ENCODE measurements at places on chromosomes 16 and 17.

DNA sequence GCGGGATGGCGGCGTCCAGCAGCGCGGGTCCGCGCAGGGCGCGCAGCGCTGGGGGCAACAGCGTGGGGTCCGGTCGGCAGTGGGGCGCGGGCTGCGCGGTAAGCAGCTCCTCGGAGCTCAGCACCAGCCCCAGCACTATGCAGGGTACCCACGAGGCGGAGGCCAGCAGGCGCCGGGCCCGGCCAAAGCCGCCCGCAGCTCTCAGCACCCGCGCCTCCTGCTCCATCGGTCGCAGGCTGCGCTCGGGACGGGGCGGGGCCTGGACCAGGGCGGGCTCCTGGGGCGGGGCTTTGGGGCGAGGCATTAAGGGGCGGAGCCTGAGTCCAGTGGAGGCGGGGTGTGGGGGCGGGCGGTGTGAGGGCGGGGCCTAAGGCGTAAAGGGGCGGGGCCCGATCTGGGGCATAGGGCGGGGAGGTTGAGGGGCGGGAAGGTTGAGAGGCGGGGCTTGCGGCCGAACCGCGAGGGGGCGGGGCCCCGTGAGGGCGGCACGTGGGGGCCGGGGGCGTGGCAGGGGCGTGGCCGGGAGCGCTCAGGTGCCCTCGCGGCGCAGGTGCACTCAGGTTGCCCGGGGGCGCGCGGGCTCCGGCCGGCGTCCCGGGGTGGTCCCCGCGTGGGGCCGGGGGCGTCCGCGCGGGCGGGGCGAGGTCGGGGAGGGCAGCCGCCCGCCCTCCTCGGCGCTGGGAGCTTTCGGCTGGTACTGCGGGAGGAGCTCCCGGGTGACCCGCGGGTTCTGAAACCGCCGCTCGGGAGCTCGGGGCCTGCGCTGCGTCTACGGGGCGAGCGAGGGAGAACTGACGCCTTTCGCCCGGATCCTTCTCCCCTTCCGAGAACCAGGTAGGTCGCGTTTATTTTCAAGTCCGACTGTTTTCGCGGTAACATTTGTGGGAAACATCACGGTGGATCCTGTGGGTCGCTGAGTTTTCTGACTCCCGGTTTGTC lies 1.4 kb upstream of the SLC22A31 start:
- no peak for DNase-seq

- no peak for DNase-seq
These were observed at the start of gene SYNGR2 for GRCh38 chr17:78168242-78168902. Gene SYNGR2, plus strand, starts transcription at chr17:78168581. Its CDS starts 36 bp downstream, at chr17:78168617.

GRCh38 chr16:24580665-24581064 lies 41.3 kb downstream of the RBBP6 start:
- no peak for DNase-seq

DNA sequence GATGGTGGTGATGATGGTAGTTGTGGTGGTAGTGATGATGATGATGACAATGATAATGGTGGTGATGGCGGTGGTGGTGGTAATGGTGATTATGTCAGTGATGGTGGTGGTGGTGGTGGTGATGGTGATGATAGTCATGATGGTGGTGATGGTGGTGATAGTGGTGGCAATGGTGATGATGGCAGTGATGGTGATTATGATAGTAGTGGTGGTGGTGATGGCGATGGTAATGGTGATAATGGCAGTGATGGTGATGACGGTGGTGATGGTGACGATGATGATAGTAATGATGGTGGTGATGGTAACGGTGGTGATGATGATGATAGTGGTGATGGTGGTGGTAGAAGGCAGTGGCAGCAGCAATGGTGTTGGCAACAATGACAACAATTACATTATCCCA lies 55.3 kb downstream of the RBFOX3 start:
- no peak for DNase-seq

DNA sequence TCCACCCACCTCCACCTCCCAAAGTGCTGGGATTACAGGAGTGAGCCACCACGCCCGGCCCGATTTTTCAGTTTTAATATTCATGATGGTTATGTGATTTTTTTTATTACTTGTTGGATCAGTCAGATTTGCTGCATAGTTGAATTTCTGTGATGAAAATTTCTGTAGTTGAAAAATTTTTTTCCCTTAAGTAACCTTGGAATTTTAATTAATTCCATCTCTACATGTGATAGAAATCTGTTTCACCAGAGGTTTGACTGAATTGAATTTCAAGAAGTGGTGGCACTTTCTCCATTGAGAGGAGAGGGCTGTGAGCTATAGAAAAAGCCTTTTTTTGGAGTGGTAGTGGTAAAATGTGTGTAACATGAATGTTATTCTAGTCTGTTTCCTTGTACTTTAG lies 24.7 kb downstream of the WIPF2 start:
- no peak for DNase-seq
